ENCODE measurements at places on chromosomes 5 and 9.

DNA sequence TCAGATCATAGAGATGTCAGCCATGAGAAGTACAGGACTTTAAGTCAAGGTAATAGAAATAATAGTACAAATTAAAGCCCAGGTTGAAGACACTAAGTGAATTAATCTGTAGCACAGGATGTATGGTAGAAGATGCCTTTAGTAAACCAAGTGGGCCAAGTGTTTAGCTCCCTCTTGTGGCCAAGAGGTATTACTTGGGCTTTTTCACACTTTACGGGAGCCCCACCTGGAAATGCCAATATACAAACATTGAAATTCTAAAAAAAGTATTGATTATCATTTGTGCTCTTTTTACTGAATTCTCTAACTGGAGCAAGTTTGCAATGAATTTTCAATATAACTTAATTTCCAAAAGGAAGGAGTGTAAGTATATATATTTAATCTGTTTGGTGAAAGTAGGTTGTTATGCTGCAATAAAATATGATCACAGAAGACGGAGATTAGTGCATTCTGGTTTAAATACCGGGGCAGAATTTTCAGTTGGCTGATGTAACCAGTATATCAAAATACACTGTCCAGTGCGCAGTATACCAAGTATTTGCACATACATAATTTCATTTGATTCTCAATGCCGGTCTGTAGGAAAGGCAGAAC lies 84.7 kb downstream of the PARP8 start:
- DNase-seq: peak; percentile 13

- DNase-seq: no peak
These were observed 108.2 kb upstream of the MPDZ start for GRCh38 chr9:13387734-13388067.

GRCh38 chr9:105757496-105758251 lies 63.3 kb downstream of the TMEM38B start:
- no peak for DNase-seq

DNA sequence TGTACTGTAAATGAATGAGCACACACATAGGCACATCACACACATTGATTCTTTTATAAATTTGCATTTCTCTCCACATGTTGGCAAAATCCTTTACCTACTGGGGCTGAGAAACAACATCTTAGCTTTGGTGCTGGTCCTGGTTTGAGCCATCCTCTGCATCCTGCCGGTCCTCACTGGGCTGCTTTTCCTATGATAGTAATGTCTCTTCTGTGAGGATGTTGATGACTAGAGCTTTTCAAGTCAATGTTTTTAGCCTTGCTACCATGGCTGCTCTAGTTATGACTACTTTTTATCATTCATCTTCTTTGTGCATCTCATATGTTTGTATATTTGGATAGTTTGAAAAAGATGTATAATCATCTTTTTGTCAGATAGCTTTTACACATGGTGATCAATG lies 280.4 kb upstream of the CD180 start:
- no peak for DNase-seq

- no peak for DNase-seq
These were observed at the start of gene DNAH5 for GRCh38 chr5:13944560-13945199. TSS of gene DNAH5 (minus strand) at chr5:13944688. CDS start at chr5:13944438, 250 bp downstream.

GRCh38 chr5:180669661-180670060 lies 20.3 kb upstream of the FLT4 start:
- no peak for DNase-seq

DNA sequence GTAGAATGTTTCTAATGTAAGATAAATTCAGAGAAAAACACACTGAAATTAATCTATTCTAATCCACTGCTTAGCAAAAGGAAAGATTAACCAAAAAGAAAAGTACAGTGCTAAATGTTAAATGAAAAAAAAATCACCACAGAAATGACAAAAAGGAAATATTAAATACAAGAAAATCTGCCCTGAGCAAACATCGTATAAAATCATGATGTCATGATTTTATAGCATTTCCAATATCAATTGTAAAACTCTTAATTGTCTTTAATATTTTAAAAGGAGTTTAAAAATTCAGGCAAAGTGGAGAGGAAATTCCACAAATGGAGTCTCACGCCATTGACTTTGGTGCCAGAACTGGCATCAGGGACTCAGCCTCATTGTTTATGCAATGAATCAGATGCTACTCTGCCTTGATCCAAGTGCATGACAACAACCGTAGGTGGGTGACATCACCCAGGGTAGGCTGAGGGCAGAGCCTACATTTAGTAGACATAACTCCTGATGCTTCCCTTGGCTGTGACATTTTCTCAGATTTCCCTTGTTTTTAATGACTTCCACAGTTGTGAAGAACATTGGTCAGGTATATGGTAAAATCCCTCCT lies 696.8 kb downstream of the SEMA5A start:
- no peak for DNase-seq

DNA sequence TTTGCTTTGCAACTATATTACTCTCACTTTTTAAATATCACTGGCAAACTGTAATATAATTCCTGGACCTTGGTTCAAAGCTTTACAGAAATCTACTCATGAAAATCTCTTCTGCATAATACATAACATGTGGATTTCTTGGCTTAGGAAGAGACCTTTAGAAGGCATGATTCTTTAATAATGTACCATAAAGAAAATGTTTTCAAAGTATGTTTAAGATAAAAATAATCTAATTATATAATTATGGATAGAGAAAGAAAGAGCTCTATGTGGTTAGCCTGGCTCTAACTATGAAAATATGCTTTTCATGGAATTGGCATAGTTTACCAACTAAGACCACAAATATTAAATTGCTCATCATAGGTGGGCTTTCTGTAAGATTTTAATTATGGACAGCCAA lies 817.8 kb downstream of the TLE1 start:
- DNase-seq: no peak

DNA sequence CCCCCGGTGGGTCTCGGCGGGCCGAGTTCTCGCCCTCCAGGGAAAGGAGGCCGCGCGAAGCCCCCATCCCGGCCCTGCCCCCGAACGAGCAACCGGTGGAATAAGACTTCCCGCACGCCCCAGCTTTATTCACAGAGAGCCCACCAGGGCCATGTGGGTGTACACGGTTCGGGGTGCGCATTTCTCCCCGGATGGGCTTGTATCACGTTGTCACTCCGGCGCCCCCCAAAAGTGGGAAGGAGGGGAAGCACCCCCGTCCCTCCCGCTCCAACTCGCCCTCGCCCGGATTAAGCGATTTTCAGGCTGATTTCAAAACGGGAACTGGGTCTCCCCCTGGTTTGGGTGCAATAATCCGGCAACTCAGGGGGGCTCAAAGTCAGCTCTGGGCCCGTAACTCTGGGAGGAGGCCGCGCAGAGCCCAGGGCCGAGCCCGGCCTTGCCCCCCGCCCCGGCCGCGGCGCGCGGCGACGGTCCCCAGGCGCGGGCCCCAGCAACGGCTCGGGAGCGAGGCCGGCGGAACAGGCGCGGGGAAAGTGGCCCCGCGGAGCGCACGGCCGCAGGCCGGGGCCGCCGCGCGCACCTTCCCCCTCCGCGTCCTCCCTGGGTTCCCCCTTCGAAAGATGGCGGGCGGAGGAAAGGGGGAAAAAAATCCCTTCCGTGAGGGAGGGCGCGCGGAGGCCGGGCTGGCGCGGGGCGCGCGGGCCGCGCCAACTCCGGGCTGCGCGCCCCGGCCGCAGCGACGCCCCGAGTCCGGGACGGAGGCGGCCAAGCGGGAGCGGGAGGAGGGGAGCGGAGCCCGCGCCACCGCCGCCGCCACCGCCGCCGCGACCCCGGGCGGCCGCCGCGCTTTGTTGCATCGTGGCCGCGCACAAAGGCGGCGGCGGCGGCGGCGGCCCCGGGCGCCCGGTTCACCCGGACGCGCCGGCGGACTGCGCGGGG lies 644 bp downstream of the BRD3 start:
- DNase-seq: no peak

GRCh38 chr5:154708846-154709245 lies 46.3 kb upstream of the LARP1 start:
- DNase-seq: no peak

- no peak for DNase-seq
These were observed 53.8 kb upstream of the SNCAIP start for GRCh38 chr5:122258241-122258640.

DNA sequence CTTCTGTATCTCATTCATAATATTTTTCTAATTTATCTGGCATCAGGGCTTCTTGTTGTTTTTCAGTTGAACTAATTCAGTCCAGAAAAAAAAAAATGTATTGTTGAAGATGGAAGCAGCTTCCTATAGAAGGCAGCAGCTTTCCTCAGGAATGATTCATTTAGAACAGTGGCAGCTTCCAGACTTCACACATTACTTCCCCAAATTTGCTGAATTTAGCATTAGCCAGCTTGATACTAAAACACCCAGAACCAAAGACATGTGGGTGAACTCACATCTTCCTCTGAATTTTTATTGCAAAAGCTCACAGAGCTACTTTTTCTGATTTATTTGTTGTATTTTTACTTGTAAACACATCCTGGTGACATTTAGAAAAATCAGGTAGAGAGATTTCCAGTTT lies 53.8 kb downstream of the HCN1 start:
- DNase-seq: no peak

- no peak for DNase-seq
These were observed 67.2 kb downstream of the CDH18 start for GRCh38 chr5:19920761-19921160.

DNA sequence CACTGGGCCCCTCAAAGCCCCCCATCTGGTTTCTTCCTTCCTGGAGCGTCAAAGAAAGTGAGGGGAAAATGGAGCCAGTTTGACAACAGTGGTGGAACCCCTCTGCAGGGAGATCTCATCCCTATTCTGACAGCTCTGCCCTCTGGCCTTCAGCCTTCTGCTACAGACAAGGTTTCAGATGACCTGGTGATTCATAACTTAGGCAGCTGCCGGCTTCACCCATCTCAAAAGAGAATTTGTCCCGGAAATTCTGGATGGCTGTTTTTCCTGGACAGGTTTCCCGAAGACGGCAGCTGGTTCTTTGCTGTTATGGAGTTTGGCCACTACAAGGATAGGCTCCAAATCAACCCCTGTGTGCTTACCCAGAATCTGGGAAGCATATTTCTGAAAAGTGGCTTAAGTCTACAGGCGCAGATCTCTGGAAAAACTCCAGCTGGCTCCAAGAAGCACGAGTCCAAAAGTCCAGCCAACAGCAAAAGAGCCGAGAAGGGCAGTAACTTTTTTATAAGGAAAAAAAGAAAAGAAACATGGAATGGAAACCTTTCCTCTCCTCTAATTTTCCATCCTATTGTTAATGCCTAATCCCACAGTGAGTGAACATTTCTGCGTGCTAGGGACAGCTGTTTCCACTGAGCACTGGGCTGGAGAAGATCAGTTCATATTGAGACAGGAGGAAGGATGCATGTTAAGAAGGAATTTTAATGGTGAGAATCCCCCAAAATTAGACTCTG lies 54.5 kb downstream of the ZNF366 start:
- no peak for DNase-seq

- no peak for DNase-seq
These were observed 28.7 kb upstream of the UBAC1 start for GRCh38 chr9:135989722-135990467.

GRCh38 chr5:116378777-116379121 lies 195.9 kb downstream of the SEMA6A start:
- no peak for DNase-seq

DNA sequence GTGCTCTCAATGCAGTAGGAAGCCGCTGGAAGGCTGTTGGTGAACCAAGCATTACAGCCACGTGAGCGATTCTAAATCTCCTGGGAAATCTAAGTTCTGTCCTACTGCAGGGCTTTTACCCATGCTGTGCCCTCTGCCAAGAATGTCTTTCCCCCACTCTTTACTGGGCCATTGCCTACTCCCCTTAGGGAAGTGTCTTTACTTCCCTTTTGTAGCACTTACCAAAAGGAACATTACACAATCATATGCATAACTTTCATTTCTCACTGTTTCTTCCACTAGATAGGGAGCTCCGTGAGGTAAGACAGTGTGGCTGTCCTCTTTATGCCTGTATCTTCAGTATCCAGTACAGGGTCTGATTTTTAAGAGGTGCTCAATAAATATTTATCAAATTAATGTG lies 241.7 kb upstream of the NR4A3 start:
- no peak for DNase-seq

DNA sequence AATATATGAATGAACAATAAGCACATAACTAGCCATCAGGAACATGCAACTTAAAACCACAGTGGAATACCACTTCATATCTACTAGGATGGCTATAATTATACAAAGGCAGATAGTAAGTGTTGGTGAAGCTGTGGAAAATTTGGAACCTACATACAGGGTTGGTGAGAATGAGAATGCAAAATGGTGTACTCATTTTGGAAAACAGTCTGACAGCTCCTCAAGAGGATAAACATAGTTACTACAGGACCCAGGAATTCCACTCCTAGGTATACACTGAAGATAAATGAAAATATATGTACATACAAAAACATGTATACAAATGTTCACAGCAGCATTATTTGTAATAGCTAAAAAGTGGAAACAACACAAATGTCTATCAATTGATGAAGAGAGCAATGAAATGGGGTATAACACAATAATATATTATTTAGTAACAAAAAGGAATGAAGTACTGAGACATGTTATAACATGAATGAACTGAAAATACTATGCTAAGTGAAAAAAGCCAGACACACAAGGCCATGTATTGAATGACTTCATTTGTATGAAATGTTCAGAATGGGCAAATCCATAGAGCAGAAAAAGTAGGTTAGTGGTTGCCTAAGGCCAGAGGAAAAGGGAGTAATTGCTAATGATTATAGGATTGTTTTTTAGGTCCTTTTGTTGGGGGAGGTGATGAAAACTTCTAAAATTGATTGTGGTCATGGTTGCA lies 31.2 kb upstream of the CDK5RAP2 start:
- no peak for DNase-seq

GRCh38 chr5:80912479-80912878 lies 47.7 kb upstream of the RASGRF2 start:
- no peak for DNase-seq

DNA sequence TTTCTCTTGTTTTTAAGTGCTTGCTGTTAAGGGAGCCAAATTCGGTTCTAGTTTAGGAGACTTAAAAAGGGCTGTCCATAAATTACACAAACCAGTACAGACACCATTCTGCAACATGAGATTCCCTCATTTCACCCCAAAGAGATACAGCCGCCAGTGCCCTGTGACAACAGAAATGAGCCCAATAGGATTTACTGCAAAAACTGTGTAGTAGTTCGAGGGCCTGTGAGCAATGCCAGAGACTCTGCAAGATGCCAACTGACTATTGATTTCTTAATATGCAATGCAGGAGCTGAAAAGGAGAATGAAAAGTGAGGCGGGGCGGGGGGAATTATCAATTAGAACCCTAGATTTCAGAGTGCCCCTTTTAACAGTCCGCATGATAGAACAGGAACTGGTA lies 5.7 kb upstream of the C5orf15 start:
- DNase-seq: no peak

GRCh38 chr5:159469496-159470372 lies 139.4 kb upstream of the IL12B start:
- DNase-seq: no peak

All from stimulated activated CD4-positive, alpha-beta T cell treated with anti-CD3 and anti-CD28 coated beads, Interleukin-4, amount 100 ng/mL, for 48 hours (primary cell).